ENCODE measurements at places on chromosomes 1 and 21.

DNA sequence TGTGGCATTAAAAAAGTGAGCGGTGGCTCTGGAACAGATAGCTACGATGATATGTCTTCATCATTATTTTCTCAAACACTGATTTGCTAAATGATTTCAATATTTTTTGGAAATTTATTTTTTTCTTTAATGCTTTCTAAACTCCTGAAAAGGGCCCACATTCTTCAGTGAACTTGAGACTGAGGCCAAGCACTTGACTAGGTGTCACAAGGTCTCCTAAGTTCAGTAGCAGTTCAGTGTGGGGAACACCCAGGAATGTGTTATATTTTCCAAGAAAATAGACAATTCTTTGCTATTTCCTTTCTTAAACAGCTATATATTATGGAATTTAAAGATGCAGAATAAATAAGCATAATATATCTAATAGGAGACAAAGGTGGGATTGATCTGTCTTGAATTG is 850.9 kb downstream of the USP25 start:
- DNase-seq = no peak

- DNase-seq = no peak
Observed at GRCh38 chr21:42319851-42320572, 4.8 kb upstream of the TFF3 start.

- no peak for DNase-seq
Observed at GRCh38 chr1:160206421-160207117, 1.4 kb downstream of the PEA15 start.

DNA sequence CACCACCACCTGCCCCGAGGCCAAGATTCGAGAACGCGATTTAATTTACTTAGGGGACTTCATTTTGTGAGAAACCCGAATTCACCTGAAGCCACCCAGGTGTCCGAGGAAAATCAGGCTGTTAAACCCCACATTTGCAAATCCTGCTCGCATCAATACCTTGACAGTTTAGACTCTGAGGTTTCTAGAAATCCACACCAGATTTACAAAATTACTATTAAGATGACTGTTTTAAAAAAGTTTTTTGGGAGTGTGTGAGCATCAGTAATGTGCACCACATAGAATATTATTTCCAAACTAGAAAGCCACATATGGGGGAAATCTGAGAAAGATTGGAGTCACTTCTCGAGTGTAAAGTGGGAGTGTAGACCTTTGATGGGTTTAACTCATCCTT is 685 bp downstream of the RIMKLA start:
- DNase-seq = no peak

DNA sequence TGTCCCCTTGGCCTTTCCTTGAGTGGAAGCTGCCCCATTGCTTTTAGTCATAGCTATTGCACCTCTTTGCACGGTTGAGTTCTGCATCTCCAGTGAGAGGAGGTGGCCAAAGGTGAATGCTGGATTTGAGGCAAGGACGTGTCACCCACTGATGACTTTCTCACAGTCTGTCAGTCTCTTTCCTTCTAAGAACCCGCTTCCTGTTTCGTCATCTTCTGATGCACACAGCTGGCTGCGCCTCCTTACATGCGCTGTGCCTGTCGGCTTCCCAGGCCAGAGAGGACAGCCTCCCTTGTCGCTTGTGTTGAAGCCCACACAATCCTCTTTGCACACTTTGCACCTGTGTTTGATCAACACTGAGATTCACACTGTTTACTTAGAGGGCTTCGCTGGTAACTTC is 41.8 kb upstream of the PWP2 start:
- DNase-seq = peak; percentile 85
